ENCODE measurements at places on chromosomes 5 and 9. TPM values are rescaled to one million over a fixed set of nuclear protein-coding genes. Genes with fewer than 3 reads are reported as not detected.

ZBTB34 gene
- total RNA-seq: 4.7 TPM

ENC1 gene
- 49.5 TPM for total RNA-seq

FRRS1L gene
- total RNA-seq: 0.13 TPM

FRMD3 gene
- total RNA-seq: 0.13 TPM

DMRT2 gene
- total RNA-seq: not detected

SLC1A1 gene
- 0.96 TPM for total RNA-seq

SPOCK1 gene
- total RNA-seq: 27.8 TPM

TXNDC8 gene
- not detected for total RNA-seq

PCDHB3 gene
- total RNA-seq: 0.13 TPM

GOLPH3 gene
- 77.2 TPM for total RNA-seq

ADAMTS12 gene
- 82.2 TPM for total RNA-seq

LOX gene
- 125 TPM for total RNA-seq

ZNF618 gene
- 11.4 TPM for total RNA-seq

AIF1L gene
- 0.08 TPM for total RNA-seq

SPINK4 gene
- total RNA-seq: not detected

MEGF10 gene
- 6.3 TPM for total RNA-seq

All from epithelial cell of alveolus of lung (primary cell).